ENCODE measurements at places on chromosomes 7 and 10.
A peak's percentile ranks its signal among the peaks of the same experiment; 100 is the strongest.

- no peak for DNase-seq
These were observed 313.1 kb upstream of the ZNF32 start for GRCh38 chr10:43961523-43962345.

GRCh38 chr10:115004236-115004862, 66.4 kb downstream of the TRUB1 start:
- DNase-seq = no peak

DNA sequence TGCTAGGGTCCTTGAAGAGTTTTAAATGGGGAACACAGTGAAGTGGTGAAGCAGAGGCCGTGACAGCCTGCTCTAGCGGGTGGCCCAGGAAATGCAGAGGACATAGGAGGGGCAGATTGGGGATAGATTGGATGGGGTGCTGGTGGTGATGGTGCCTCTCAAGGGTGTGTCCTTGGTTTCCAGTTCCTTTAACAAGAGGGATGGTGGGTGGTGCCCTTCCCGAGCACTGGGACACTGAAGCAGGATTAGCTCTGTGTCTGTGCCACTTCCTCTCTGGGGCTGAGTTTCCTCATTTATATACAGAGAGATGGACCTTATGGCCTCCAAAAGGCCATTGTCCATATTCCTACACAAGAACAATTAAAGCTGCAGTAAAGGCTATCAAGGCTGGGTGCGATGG, 285.5 kb downstream of the TCF7L2 start:
- DNase-seq = no peak

GRCh38 chr7:46007990-46008643, 87.0 kb upstream of the IGFBP3 start:
- peak; percentile 3 for DNase-seq

DNA sequence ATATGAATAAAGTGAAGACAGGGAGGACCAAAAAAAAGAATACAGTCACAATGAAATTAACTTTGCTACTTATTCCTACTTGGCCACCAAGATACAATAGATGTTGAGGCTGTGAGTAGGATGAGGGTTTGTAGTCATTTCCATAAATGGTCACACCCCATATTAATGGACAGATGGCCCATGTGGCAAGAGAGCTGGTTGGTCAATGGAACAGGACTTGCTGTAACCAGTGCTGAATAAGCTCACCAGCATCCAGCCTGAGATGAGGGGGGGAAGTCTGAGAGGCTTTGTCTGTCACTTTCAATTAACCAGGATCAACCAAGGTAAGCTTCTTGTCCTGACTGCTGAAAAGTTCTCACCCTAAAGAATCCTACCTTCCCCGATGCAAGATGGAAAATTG, 130.4 kb upstream of the KCNMA1 start:
- DNase-seq = no peak

GRCh38 chr7:17289074-17289645, 9.3 kb upstream of the AHR start:
- no peak for DNase-seq

DNA sequence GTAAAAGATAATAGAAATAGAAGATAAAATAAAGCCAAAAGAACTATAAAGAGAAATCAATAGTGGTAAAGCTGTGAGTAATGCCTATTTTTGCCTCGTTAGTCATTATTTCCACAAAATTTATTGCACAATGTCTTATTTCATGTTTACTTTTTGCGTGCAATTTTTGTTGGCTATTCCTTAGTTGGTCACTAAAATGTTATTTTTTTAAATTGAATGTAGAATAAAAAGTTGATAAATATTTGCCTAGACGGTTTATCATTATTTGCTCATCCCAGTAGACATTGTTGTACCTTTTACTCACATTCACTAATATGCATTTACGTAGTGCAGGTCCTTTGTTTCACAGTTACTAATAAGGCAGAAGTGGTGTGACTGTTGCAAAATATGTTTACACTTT, 227.8 kb upstream of the BMPER start:
- no peak for DNase-seq

DNA sequence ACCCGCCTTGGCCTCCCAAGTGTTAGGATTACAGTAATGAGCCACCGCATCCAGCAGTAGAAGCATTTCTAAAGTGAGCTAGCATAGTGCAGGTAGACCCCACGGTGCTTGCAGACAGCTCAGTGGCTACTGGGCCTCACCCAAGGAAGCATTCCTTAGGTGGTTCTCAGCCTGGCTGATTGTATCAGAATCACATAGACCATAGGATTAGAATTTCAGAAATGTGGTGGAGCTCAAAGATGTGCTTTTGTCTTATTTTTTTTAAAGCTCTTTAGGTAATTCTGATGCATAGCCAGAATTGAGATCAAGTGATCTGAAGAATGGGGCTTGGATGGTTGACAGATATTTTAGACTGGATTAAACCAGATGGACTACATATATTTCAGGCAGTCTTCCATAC, 10.9 kb downstream of the ANLN start:
- no peak for DNase-seq

GRCh38 chr10:73206385-73206784, 38.5 kb downstream of the FAM149B1 start:
- no peak for DNase-seq

- no peak for DNase-seq
These were observed 28.0 kb downstream of the VPS26A start for GRCh38 chr10:69151984-69152383.

GRCh38 chr7:158809596-158809995, 19.7 kb downstream of the ESYT2 start:
- no peak for DNase-seq

DNA sequence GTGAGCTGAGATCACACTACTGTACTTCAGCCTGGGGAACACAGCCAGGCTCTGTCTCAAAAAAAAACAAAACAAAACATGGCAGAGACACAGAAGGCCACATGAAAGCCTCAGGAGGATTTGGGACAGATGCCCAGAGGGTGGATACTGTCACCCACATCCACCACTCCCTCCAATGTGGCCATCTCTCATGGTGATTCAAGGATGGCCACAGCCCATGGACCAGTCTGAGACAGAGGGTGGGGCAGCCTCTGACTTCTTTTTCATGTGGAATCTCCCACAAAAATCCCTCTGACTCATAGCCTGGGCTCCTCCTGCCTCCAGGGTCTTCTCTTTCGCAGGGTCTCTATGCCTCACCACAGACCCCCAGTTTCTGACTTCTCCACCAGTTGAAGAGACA, 59.0 kb upstream of the GTF2I start:
- DNase-seq = no peak

- no peak for DNase-seq
These were observed 29.4 kb downstream of the CTBP2 start for GRCh38 chr10:125130916-125131315.

DNA sequence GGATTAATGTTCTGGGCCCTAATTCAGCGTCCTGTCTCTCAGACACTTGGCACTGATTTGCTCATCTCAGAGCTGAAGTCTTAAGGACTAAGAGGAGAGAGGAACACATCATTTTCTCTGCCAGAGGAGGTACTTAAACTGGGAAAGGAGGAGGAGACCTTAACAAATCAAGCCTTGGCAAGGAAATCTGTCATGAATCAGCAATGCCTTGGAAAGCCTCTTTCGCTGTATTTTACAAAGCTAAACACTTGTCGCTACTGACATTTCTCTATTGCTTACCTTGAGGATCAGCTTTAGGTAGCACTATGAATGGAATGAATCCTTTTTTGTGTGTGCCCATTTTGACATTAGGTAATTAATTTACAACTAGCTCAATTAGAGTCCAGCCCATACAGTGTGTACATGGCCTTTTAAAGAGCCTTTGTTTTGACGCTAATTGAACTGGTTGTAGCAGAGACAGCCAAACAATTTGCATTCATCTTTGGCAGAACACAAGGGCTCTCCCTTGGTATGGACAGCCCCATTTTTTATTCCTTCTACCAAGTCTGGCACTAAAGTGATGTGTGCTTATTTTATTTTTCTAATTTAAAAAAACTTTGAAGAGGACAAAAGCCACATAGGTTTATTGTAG, 37.4 kb downstream of the AUTS2 start:
- DNase-seq = no peak

DNA sequence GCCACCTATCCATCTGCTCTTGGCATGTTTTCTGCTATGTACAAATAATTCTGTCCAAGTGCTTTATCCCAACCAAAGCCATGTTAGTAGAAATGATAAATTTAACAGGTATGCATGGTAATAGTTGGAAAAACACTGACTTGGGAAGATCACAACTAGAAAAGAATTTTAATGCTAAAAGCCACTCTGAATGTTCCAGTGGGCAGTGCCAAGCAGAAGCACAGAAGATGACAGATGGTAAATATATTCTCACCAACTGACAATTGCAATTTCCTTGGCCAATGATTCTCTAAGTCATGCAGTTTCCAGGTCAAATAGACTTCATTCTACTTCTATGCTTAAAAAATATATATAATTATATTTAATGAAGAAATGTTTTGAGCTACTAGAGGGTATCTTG, 83.6 kb upstream of the SEMA3C start:
- no peak for DNase-seq

DNA sequence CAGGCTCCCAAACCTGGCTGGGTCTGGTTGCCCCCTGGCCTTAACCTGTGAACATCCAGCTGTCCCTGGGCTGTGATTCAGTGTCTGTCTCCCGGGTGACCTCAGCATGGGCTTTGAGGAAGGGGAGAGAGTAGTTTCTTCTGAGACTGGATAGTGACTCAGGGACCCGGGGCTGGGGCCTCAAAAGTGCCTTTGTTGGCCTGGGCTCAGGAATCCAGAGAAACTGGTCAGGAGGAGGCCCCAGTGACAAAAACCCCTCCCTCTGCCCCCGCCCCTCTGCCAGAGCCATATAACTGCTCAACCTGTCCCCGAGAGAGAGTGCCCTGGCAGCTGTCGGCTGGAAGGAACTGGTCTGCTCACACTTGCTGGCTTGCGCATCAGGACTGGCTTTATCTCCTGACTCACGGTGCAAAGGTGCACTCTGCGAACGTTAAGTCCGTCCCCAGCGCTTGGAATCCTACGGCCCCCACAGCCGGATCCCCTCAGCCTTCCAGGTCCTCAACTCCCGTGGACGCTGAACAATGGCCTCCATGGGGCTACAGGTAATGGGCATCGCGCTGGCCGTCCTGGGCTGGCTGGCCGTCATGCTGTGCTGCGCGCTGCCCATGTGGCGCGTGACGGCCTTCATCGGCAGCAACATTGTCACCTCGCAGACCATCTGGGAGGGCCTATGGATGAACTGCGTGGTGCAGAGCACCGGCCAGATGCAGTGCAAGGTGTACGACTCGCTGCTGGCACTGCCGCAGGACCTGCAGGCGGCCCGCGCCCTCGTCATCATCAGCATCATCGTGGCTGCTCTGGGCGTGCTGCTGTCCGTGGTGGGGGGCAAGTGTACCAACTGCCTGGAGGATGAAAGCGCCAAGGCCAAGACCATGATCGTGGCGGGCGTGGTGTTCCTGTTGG, at the start of gene CLDN4:
Gene CLDN4, plus strand, starts transcription at position 316 of the 903 bp plus-strand sequence. Its CDS starts 206 bp downstream, at position 522.
- DNase-seq = peak; percentile 77

- no peak for DNase-seq
These were observed 9.8 kb downstream of the TSPAN14 start for GRCh38 chr10:80463868-80464267.

DNA sequence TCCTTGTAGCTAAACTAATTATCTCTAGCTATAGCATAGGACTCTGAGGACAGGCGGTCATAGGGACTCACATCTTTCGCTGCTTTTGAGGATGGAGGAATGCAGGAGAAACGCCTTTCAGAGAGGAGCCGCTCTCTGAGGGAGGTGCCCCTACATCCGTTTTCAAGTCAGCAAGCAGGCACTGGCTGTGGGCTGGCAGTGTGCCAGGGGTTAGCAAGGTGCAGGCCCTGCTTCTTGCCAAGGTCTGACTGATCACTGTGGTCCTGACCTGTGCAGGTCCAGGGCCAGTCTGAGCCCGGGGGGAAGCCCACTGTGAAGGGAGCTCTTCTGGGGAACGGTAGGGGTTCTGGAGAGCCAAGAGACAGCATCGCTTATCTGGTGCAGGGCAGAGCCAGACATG, 89.4 kb downstream of the SH3PXD2A start:
- DNase-seq = no peak

- DNase-seq = no peak
These were observed 139.0 kb upstream of the ADCY1 start for GRCh38 chr7:45435131-45435530.

DNA sequence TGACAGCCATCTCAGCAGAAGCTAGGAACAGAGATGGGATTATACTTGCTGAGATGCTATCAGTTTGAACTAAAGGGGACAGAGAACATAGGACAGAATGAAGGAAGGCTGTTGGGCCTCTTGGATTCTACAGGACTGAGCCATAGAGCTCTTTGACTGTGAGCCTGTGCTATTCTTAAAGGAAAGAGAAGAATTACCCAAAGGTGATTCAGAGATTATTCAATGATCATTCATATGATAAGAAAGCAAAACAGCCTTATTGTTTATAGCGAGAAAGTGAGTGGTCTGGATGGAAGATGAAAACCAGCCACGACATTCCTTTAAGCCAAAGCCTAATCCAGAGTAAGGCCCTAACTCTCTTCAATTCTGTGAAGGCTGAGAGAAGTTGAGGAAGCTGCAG, 69.7 kb upstream of the NEUROD6 start:
- DNase-seq = no peak

- DNase-seq = no peak
These were observed 127.7 kb downstream of the SRI start for GRCh38 chr7:88091988-88092675.

DNA sequence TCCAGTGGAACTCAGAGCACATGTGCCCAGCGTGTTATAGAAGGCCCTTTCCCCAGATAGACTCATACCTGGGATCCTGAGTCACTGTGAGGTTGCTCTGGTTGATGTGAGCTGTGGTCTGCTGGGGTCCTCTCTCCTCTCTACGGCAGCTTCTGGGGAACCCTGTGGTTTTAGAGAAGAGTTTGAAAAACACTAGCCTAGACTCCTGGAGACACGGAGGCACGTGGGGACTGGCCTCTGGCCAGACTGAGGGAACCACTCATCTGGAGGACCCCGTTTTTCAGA, 10.3 kb downstream of the ZNF775 start:
- DNase-seq = no peak

- no peak for DNase-seq
These were observed 74.4 kb downstream of the MYL10 start for GRCh38 chr7:101554584-101555268.

DNA sequence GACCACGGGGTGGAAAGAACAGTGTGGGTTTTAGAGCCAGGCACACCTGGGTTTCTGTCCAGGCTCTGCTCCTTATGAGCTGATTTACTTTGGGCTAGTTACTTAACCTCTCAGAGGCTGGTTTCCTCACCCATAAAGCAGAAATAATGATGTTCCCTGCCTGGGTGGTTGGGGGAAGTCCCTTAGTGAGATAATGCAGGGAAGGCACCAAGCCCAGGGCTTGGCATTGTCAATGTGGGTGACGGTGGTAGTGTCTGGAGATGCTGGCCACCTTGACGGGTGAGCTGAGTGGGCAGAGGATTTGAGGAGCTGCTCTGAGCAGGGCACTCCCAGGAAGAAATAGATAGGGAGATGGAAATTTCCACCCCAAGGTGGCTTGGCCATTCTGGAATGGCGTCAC, 65.2 kb downstream of the SH2D4B start:
- no peak for DNase-seq

GRCh38 chr10:45091968-45092367, 91.2 kb downstream of the ZNF22 start:
- no peak for DNase-seq

- no peak for DNase-seq
These were observed 56.7 kb upstream of the EBF3 start for GRCh38 chr10:130020651-130021382.

All from SHP77 (cell line).